ENCODE measurements at places on chromosomes 1 and 21. TPM values are rescaled to one million over a fixed set of nuclear protein-coding genes. Genes with fewer than 3 reads are reported as not detected.

The PCP4L1 gene
- 11.3 TPM for total RNA-seq

The RHOU gene
- total RNA-seq: 9.0 TPM

The PHF13 gene
- total RNA-seq: 51.0 TPM

The PCAT6 gene
- 3.6 TPM for total RNA-seq

The PDE9A gene
- 62.4 TPM for total RNA-seq

The LSS gene
- total RNA-seq: 85.2 TPM

The PMF1 gene
- 122 TPM for total RNA-seq

The PLPPR4 gene
- total RNA-seq: 0.32 TPM

The LYPLA2 gene
- total RNA-seq: 115 TPM

The KCNA2 gene
- total RNA-seq: 0.11 TPM

The ARF1 gene
- total RNA-seq: 377 TPM

GRCh38 chr1:212035835-212036605 is 472 bp downstream of the DTL start:
- no peak for DNase-seq

GRCh38 chr1:66628926-66629325 is 95.0 kb downstream of the SGIP1 start:
- DNase-seq: no peak

- DNase-seq: no peak
These were observed 804.1 kb downstream of the USP25 start for GRCh38 chr21:16533692-16534407.

DNA sequence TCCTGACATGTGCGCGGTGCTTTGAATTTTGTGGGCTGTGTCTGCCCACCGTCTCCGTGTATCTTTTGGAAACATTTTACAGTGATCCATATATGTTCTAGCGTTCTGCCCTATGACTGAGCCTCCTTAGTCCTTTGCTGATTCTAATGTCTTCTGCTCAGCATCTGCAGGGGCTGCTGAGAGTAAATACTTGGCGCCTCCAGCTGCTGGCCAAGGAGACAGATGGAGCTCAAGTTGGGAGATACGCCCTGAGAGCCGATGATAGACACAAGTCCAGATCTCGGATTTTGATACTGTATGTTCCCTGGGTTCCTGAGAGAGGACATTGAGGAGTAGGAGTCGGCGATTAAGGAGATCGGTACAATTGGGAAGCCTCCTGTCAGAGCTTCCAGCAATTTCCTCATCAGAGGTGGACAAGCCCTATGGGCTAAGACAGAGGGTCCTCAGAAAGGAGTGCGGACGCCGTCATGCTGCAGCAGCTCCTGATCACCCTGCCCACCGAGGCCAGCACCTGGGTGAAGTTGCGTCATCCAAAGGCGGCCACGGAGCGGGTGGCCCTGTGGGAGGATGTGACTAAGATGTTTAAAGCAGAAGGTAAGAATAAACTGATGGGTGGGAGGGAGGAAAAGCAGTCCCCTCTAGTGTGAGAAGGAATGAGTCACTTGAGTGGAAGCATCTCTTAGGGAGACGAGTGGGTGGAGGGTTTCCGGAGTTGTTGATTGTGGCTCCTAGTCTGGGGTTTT is 390 bp downstream of the ZFP69B start:
- DNase-seq: peak; percentile 73

GRCh38 chr1:188762166-188762743 is 1715.4 kb downstream of the BRINP3 start:
- DNase-seq: no peak

DNA sequence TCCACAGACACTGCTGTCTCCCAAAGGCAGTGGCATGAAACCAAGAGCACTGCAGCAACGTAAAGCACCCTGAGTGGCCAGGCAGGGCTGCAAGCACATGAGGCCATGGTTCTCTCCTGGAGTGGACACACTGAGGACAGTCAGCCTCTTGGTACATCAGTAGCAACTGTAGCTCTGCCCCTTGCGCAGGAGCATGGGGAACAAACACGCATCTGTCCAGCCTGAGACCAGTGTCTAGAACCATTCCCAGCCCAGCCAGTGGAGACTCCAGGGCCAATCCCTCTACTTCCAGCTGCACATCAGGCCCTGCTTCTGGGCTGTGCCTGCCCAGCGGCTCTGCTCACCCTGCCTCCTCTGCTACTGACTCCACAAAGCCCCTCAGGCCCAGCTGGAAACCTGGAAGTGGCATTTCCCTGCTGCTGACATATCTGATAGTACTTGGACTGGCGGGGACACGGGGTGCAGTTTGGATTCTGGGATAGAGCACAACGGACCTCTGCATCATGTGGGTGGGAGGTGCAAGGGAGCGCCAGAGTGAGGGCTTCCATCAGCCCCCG is 49.0 kb downstream of the TOR1AIP2 start:
- no peak for DNase-seq

DNA sequence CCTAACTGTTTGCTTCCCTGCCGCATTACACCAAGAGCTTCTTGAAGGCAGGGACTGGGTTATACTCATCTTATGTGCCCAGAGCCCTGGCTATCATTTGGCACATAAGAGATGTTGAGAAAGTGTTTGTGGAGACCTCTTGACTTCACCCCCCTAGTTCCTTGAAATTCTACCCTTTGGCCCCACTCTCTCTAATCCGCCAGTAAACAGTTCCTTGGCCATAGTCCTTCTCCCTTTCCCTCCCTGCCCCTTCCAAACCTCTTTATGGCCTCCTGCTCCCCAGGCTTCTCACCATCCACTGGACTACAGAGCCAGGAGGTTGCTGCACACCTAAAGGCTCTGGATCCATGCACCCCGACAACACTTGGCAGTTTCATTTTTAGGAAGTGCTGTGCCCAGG is 1.5 kb upstream of the CDK18 start:
- DNase-seq: no peak

DNA sequence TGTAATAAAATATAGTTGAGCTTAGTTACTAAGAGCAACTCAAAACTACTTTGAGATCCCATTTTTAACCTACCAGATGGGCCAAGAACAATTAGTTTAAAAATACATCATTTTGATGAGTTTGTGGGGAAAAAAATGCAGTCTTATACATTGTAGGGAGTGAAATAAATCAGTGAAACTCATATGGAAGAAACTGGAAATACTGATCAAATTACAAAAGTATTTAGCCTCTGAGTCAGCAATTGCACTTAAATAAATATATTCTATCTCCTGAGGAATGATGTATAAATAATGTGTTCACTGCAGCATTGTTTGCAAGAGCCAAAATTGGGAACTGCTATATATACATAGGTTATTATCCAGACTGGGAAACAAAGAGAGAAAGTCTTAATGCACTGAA is 4.6 kb upstream of the SMCP start:
- DNase-seq: no peak

DNA sequence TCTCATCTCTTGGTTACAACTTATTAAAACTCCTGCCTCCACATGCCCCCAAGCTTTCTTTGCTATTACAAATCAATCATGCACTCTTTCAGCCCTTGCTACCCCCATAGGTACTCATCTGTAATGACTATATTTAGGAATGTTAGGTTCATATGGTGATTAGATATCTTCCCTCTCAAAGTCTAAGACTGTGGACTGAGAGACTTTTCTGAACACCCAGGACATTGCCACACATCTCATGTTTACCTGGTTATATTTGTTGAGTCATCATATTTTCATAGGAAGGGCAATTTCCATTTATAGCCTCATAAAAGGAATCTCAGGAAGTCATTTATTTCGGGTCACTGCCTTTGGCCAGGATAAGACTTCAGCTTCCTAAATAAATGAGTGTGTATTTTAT is 81.5 kb upstream of the LPGAT1 start:
- DNase-seq: no peak

DNA sequence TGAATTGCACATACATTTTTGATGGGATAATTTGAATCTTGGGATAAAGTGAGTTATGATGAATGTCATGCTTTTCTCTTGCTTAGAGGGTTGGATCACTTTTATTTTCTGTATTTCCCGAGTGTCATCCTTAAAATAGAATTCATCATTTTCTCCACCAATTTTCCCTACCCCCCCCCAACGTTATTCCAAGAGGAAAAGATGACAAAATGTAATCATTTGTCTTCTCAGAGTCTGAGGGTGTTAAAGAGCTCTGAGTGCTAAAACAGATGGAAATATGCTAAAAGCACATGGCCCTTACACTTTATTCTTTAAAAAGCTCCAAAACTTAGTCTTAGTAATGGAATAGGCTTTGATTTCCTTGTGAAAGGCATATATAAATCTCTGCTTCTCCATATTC is 81.4 kb downstream of the CHRM3 start:
- no peak for DNase-seq

DNA sequence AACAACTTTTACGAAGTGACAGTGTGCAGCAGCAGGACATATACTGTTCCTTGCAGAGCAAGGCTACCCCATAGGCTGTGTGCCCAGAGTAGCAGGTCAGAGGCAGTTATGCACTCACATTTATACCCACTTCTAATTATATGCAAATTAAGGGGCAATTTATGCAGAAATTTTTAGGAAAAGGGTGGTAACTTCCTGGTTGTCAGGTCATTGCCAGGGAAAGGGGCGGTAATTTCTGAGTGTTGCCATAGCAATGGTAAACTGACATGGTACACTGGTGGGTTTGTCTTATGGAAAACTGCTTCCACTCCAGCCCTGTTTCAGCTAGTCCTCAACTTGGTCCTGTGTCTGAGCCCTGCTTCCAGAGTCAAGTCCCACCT is 12.0 kb upstream of the SLAMF1 start:
- peak; percentile 62 for DNase-seq

DNA sequence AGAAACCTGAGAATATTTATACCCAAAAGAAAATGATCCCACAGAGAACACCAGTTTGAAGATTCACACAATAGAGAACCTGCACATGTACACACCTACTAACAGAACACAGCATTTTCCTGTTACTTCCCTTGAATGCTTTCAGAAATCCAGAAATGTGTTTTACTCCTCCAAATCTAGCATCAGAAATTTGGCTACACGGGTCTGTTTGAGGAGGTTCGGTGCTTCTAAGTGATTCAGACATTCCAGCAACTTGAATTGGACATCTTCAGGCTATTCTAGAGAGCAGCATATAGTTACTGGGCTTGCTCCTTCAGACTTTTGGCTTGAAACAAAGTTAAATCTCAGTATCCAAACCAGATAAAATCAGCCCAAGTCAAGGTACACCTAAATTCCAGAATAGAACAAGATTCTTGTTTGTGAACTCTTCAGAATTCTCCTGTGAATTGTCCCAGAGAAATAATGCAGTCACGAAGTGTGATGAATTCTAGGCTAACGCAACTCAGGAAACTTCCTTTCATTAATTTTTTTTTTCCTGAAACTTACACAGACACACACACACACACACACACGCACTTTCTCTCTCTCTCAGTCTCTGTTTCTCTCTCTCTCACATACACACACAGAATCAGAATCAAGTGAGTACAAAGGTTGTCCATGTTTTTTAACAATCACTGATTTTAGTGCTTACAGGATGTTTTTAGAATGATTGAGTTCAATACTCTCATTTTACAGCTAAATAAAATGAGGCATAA is 278.4 kb upstream of the SNX7 start:
- no peak for DNase-seq

DNA sequence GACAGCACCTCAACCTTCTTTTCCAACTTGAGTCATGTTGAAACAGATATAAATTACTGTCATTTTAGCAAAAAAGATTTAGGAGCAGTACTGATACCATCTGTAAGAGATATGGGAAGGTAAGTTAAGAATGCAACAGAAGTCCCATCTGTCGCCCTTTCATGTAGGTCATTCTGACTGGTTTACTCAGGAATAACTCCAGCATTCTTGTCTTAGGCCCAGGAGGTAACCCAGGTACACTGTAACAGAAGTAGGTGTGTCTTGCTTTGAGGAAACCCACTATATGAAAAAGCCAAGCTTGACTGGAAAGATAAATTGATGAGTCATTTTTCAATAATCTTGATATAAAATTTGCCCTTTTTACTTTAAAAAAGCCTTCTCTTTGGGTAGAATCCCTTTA is 35.4 kb downstream of the PGM1 start:
- no peak for DNase-seq

DNA sequence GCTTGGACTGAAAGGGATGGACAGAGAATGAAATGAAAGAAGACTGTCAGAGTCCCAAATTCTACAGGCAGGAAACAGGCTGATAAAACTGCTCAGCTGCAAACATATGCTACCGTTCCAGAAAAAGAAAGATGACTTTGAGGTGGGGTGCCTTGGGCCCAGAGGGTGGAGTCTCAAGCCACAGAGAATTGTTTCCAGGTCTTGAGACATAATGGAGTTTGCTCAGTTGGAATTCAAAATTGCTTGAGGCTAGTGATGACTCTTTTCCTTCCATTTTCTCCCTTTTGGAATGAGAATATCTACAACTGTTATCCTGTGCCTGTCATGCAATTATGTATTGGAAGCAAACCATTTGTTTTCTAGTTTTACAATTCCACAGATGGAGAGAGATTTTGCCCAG is 23.6 kb upstream of the PSEN2 start:
- DNase-seq: no peak

DNA sequence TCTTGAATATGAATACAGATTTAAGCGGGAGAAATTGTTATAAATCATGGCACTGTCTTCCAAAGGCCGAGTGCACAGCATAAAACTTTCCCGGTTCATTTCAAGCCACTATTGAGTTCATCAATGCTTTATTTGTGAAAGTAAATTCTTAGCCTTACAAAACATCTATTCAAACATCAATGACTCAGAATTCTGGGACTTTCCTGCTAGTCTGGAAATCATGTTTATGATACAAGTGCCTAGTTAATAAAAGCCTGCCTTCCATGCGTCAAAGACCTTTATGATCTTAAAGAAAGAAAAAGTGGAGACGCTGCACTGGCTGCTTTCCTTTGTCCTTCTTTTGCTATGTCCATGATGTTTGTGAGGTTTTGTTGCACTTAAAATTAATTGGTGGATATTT is 137.7 kb downstream of the SETD4 start:
- no peak for DNase-seq

- DNase-seq: no peak
These were observed 168.7 kb downstream of the CAMTA1 start for GRCh38 chr1:6953907-6954364.

DNA sequence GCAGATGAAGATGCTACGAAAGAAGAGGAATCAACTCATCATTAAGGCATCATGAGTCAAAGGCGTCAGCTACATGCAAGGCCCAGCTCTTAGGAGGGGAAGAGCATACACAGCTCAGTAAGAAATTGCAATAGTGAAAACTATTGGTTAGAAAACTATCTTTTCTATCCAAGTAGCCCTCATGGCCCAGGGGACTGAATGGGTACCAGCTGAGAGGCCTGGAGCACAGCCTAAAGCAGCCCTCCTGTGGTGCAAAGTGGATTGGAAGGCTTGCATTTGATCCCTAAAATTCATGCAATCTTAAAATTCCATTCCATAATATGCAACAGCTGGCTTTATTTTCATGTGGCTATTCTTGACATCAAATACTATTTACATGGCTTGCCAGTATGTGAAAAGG is 251.8 kb upstream of the USP24 start:
- no peak for DNase-seq

GRCh38 chr1:172108161-172108893 is 267.0 kb downstream of the DNM3 start:
- DNase-seq: no peak

- no peak for DNase-seq
These were observed 358.5 kb downstream of the GPATCH2 start for GRCh38 chr1:217272385-217272784.

DNA sequence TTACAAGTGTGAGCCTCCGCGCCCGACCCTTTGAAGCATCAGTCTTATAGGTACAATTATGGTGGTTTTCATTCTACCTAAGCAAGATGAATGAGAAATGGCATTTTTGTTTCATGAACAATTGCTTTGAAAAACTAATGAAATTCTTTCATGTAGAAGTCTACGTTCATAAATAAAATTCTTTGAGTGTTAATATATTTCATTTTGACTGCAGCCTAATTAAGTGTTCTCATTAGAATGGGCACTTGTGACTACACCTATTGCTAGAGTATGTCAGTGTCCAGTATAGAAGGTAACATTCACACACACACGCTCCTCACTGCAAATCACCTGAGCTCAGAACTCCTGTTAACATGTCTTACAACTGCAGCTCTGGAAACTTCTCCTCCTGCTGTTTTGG is at the start of gene KRTAP15-1:
Gene KRTAP15-1 (plus strand): TSS at position 301 of the 400 bp plus-strand sequence. CDS start 53 bp downstream, at position 354.
- DNase-seq: no peak

Data from endodermal cell (in vitro differentiated cells).